Activated T-cell treated with anti-CD3 and anti-CD28 coated beads for 4 hours (primary cell): ENCODE measurements at places on chromosomes 4 and X.

- DNase-seq, result no peak
These were observed 8.8 kb downstream of the LARP7 start for GRCh38 chr4:112645541-112646329.

DNA sequence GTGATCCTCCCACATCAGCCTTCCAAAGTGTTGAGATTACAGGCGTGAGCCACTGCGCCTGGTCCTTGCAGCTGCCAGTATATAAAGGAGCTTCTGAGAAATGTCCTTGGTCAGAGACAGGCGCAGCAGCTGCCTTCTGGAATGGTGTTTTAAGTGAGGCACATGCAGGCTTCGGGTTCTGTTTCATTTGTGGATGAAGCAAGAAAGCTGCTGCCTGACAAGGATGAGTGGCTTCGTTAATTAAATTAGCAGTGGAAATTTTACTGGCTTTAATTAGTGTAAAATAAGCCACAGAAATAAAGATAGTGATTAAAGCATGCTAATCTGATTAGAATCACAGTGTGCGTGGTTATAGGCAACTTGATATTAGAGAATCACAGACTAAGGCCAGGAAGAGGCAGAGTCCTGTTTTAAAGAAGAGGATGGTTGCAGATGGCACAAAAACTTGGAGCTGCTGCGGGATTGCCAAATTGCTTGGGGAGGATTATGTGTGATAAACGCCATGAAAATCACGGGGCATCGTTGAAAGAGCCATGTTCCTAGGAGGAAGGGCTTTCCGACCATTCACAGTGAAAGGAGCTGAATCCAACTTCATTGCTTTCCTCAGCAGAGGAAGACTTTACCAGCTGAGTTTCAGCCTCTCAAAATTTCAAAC, 348.4 kb upstream of the FAT1 start:
- no peak for DNase-seq

- DNase-seq, result no peak
These were observed 811 bp downstream of the TMEM187 start for GRCh38 chrX:153973127-153974002.

GRCh38 chr4:1043651-1044468, 32.4 kb downstream of the FGFRL1 start:
- no peak for DNase-seq

GRCh38 chrX:5380426-5380825, 848.2 kb downstream of the NLGN4X start:
- no peak for DNase-seq
